Choroid plexus epithelial cell (primary cell): ENCODE measurements at places on chromosomes 4 and X.

DNA sequence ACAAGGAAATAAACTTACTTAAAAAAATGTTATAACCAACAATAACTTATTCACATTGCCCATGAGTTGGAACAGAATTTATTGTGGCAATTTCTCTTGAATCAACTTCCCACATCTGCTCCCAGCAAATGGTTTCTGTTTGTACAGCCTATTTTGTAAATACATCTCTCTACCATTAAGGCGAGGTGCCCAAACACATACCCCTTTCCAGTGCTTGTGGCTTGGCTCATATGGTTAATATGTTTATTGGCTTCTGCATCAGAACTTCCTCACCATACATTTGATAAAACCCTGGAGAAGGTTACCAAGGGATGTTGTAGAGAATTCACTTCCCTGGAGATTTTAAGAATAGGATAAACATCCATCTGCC, 207.1 kb downstream of the SOWAHB start:
- DNase-seq: no peak

DNA sequence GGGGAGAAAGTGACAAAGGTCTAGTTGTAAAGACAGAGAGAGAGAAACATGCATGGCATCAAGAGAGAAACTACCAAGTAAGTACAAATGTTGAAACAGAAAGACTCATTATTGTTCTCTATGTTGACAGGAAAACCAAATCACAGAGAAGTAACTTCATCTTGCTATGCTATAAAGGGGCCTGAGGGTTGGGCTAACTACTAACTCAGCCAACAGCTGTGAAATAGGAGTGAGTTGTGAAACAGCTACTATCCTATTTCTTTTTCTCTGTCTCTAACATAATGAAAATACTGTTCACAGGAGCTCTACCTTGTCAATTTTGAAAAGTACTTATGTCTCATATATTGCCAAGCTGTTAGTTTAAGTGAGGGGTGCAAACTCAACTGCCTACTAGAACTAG, 65.0 kb downstream of the MTMR8 start:
- no peak for DNase-seq

GRCh38 chr4:140046543-140046942, 107.4 kb downstream of the MAML3 start:
- no peak for DNase-seq

- DNase-seq: no peak
These were observed 32.4 kb downstream of the CLDN22 start for GRCh38 chr4:183287677-183288076.

- peak; percentile 8 for DNase-seq
These were observed 79.4 kb downstream of the FTHL17 start for GRCh38 chrX:30992381-30992904.

DNA sequence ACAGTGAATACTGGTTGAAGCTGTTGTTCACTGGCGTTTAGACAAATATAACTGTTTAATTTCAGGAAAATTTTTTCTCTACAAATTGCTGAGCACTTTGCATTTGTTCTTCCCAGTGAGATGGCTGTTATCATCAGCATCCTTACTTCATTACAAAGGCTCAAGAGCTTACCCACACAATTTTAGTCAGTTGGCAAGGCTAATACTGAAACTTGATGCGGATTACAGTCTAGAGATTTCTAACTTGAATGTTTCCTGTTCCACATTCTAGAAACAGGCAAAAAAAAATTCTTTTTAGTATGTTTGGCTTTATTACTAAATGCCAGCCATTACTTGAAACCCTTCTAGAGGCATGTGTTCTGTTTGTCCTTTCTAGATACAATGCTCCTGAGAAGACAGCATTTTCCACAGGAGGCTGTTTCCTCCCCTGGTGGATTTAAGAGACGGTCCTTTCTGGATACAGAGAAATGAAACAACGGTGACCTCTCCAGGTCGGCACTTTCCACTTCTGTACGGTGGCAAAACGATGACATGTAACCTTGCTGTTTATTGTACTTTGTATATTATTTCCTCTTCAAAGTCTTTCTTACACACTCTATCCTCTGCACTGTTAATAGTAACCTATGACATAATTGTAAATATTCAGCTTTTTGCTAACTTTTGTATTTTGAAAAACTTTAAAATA, 80.9 kb downstream of the RFC1 start:
- peak; percentile 22 for DNase-seq

- DNase-seq: peak; percentile 27
These were observed 2.1 kb upstream of the STAP1 start for GRCh38 chr4:67556436-67556835.
